ENCODE measurements at places on chromosomes 7 and 10. TPM values are rescaled to one million over a fixed set of nuclear protein-coding genes. Genes with fewer than 3 reads are reported as not detected.

Gene NANOS1
- 0.79 TPM for total RNA-seq

Gene SPDYE2B
- total RNA-seq = not detected

Gene CDC14C
- total RNA-seq = not detected

Gene NPC1L1
- not detected for total RNA-seq

Gene NPVF
- not detected for total RNA-seq

Gene KCND2
- total RNA-seq = 0.19 TPM

Gene RHEB
- total RNA-seq = 82.6 TPM

Gene HOXA4
- total RNA-seq = 3.6 TPM

Gene KAZALD1
- total RNA-seq = not detected

DNA sequence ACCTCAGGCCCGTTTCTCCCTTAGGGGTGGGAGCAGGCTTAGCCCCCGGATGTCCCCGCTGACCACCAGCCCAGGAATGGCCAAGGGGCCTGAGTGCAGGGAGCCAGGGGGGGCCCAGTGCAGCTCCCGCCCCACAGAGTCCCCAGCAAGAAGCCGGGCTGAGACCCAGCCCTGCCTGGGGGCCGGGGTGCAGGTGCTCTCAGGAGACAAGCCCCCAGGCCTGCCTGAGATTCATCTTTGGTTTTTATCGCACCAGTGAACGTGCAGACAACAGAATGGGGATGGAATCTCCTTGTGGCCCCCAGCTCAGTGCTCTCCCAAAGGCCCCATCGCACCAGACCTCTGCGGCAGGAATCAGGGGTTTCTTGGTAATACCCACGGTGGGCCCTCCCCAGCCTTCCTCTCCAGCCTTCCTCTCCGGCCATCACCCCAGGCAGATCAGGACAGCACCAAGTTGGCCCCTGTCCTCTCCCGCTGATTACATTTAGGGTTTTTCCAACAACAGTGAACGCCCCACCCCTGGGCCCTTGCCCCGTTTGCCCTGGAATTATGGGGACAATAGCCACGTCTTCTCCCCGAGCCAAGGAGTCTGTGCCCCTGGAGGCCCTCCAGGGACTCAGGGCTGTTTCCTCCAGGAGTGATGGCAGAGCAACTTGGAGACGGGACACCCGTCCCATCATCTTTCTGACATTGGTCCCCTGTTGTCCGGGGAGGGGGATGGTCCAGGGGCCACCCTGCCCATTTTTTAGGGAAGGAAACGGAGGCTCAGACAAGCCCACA is 22.4 kb downstream of the ADAP1 start:
- no peak for DNase-seq

- no peak for DNase-seq
Measured at GRCh38 chr7:114026486-114027089, 107.8 kb upstream of the PPP1R3A start.

DNA sequence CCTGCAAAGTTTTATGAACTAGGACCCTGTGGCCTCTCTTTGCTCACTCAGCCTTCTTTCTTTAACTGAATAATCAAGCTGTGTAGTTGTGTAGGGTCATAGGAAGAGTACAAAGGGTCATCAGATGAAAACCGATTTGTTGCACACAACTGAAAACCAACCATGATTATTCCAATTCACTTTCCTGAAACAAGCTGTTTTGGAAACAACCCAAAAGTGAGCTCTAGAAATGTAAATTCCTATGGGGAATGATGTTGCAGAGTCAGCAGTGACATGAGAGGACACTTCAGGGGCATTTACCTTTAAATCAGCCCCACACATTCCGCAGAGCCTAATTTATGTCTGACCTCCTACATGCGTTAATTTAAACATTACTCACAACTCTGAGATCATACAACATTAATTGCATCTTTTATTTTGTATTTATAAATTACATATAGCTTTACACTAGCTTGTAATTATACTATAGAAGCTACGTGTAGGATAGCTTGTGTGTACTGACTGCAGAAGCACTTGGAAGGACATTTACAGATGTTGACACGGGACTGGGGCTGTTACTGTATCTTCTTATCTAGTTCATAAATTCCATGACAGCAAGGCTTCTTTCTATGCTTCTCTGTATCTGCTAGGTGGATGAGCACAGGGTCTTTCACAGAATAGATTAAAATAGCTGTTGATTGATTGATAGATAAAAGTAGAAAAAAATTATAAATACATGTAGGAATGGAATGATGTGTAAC is 139.9 kb upstream of the AKR1E2 start:
- DNase-seq = no peak

DNA sequence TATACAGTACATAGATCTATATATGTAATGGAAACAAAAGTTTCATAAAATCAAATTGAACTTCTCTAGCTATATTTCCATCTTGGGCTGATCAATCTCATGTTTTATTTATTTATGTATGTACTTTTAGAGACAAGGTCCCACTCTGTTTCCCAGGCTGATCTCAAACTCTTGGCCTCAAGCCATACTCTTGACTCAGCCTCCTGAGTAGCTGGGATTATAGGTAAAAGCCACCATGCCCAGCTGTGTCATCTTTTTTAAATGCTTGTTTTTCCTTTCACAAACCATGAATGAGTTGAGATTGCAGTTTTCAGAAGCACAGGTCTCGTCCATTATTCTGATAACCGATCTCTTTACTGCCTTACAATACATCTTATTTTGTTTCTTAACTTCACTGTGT is 400.9 kb downstream of the KCNMA1 start:
- DNase-seq = no peak

DNA sequence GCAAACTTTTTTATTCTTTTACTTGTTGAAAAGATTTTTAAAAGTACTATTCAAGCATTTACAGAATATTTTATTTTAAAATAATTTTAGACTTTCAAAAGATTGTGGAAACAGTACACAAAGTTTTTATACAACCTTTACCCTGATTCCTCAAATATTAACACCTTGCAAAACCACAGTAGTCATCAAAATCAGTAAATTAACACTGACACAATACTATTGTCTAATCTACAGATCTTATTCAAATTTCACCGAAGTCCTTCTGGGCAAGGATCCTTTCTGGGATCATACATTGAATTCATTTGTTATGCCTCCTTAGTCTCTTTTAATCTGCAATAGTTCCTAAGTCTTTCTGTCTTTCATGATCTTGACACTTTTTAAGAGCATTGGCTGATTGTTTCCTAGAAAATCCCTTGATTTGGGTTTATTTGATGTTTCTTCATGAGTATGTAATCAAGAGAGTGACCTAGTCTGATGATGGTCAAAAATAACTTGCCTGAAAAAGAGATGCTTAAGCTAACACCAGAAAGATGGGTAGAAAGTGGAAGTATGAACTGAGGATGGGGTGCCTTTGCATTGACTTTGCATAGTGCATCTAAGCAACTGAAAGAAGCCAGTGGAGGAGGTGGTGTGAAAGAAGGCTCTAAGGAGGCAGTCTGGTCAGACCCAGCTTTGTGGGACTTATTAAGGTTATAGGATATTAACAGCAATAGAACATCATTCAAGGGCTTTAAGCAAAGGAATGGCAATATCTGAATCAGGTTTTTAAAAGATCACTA is 9.7 kb downstream of the STAMBPL1 start:
- no peak for DNase-seq

- no peak for DNase-seq
Measured at GRCh38 chr10:44994752-44995530, 5.8 kb upstream of the ZNF22 start.

GRCh38 chr7:126957443-126957842 is 295.3 kb downstream of the GRM8 start:
- no peak for DNase-seq

GRCh38 chr10:31961277-31962074 is 32.8 kb upstream of the ARHGAP12 start:
- no peak for DNase-seq

- DNase-seq = no peak
Measured at GRCh38 chr7:80036107-80036506, 98.5 kb upstream of the GNAI1 start.

GRCh38 chr7:7870555-7870954 is 98.0 kb upstream of the GLCCI1 start:
- no peak for DNase-seq

DNA sequence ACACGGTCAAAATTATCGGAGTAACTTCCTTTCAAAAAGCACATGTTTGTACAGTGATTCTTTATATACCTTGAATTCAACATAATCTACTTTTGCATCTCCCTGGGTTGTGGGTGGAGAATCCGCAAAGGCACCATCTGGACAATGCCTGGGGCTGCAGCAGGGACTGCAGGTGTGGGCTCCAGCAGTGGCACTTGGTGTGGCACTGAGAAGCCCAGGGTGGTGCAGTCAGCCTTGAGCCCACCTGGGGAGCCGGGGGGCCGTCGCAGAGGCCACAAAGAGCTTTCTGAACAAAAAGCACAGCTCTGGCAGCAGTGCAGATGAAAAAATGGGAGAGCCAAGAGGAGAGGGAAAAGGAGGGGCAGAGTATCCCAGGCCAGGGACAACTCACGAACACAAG is 22.2 kb downstream of the PARD3 start:
- no peak for DNase-seq

DNA sequence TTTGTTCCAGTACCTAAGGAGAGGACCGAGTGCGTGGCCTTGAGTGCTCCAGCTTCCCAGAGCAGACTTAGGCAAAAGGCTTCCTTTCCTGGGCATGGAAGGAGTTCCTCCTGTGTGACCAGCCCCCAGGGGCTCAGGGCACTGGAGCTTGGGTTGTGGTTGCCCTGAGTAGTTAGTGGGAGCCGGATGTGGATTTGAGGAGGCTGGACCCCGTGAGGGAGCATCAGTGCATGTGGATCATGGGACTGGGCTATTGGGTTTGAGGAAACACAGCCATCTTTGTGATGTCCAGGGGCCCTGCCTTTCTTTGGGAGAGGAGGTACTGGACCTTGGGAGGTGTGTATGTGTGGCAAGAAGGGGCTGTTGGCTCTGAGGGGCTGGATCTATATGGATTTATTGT is 8.4 kb downstream of the LRMDA start:
- no peak for DNase-seq

DNA sequence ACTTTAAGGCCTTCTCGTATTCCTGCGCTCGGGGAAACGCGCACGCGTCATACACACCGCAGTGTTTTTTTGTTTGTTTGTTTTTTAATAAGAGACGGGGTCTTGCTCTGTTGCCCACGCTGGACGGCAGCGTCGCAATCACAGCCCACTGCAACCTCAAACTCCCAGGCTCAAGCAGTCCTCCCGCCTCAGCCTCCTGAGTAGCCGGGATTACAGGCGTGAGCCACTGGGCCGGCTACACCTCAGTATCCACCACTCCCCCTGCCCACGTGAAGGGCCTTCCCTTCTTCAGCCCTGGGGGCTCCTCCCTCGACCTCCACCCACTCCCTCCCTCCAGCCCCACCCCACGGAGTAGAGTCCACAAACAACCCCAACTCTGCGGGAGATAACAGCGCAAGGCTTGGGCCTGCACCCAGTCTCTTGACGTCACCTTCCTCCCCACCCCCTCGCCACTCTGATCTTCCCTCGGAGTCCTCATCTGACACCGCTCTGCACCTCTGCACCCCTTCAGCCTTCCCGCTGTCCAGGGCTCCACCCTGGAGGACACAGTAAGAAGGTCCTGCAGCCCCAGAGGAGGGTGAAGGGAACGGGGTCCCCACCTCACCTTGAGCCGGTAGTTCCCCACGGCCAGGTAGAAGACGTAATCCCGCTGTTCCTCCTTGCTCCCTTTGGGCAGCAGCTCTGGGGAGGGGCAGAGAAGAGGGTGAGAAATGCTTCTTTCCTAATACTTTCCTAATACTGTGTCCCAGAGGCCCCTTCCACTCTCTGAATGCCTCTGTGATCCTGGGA is 2.8 kb upstream of the CLDN15 start:
- no peak for DNase-seq

GRCh38 chr7:91302794-91303193 is 38.6 kb downstream of the FZD1 start:
- no peak for DNase-seq

DNA sequence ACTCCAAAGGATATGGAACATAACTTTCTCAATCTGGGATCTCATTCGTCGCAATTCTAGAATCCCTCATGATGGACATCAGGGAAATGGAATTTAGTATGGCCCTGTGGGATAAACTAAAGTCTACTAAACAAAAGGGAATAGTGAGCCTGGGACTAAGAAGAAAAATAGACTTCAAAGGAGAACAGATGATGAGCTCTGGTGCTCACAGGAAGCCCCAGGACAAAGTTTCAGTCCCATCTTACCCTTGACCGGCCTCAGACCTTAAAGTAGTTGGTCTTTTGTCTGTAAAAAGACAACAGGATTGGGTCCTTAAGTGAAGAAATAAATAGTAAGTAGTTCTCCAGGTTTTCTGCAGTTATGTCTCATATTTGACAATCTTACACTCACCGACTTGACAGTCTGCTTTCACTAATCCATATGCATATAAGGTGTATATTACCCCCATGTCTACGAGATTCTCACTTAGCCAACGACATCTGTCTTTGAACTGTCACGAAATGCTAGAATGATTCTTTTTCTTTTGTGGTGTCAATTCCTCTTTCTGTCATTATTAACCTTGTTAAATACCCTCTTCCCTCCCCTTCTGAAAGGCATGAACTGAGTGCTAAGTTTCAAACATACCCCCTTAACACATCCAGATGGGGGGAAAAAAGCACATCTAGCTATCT is 10.9 kb upstream of the IKZF1 start:
- no peak for DNase-seq

DNA sequence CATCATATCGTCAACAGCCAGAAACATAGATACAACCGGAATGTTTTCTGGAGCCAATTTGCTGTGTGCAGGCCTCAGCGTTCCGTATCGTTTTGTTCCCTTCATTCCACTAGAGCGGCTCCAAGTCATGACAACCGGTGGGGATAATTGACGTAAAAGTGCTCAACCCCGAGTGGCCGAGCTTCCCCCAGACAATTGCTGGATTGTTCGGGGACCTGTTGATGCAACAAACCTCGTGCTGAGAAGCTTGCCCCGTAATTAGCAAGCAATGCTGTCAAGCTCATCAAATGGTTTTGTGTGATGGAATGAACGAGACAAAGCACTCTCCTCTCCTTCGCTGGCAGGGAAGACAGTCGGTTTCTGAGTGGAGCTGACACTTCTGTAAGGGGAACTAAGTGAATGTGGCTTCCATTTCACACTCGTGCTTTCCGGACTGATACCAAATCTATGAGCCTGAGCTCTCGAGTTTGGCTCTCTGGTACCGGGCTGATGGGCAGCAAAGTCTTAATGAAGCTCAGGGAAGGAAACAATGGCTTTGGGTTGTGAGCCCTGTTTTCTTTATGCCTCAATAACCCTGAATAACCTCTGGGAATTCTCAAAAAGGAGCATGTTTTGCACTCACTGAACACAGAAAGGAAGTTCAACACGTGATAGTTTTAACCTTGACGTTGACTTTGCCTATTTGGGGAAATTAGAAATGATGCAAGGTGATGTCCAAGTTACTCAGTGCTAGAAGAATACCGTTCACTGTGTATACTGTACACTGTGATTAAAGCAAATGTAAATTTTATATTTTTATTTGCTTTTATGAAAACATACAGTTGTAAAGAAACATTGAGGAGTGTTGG is 220.5 kb downstream of the BAMBI start:
- DNase-seq = no peak

DNA sequence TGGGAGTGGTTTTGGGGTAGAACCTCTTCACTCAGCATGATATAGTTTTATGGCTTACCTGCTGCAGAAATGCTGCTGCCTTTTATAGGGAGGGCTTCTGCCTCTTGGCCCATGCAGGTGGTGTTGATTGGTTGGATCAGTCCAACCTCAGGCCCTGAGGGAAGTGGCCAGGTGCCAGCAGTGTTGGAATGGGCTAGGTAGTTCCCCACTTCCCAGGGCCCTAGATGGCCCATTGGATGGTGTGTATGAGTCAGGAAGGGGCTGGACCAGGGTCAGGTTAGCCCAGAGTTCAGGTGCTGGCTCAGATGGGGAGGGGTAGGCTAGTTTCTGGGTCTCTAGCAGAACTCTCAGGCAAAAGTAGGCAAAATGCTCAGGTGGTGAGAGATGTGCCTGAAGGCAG is 455.5 kb downstream of the CCSER2 start:
- no peak for DNase-seq

Data from esophagus squamous epithelium (tissue), 5 donors.